ENCODE measurements at places on chromosomes 4 and X. TPM values are rescaled to one million over a fixed set of nuclear protein-coding genes. Genes with fewer than 3 reads are reported as not detected.
A peak's percentile ranks its signal among the peaks of the same experiment; 100 is the strongest.

DNA sequence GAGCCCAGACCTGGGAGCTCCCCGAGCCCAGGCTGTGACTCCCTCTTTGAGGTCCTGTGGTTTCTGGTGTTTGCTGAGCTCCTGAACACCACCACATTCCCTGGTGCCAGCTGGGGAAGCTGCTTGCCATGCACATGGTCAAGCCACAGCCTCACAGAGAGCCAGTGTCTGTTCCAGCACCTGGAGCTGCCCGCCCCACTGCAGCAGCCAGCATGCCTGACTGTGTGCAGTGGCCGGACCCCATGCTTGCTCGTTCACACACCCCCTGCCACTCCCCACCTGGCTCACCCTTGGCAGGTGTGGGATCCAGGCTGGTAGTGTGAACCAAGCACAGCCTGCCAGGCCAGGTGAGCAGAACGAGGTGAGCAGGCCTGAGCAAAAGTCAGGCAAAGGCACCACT lies 95.6 kb upstream of the FAM9C start:
- DNase-seq = no peak

DNA sequence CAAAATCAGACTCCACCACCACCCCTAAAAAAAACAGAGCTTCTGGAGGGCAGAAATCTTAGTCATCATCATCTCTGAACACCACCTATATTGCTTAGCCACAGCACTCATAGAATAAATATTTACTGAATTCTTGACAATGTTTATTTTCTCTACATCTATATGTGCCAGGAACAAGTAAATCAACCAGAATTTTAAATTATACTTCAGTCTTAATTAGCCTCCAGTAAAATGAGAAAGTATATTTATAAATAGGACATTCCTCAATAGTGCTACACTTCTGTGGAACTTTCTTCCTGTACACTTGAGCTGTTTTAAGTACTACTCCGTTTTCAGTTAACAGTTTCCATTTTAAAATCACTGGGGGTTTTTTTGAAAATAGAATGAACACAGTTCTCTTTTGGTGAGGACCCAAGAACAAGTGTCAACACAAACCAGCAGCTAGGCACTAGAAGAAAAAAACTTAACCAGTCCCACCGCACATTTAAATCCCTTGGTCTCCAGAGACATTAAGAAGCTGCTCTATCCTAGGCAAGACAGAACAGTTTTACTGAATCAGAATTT lies 25.5 kb downstream of the SMIM14 start:
- peak; percentile 49 for DNase-seq

The CXCL6 gene
- not detected for total RNA-seq

- peak; percentile 91 for DNase-seq
Measured at GRCh38 chr4:16129336-16129735, 45.5 kb upstream of the PROM1 start.

DNA sequence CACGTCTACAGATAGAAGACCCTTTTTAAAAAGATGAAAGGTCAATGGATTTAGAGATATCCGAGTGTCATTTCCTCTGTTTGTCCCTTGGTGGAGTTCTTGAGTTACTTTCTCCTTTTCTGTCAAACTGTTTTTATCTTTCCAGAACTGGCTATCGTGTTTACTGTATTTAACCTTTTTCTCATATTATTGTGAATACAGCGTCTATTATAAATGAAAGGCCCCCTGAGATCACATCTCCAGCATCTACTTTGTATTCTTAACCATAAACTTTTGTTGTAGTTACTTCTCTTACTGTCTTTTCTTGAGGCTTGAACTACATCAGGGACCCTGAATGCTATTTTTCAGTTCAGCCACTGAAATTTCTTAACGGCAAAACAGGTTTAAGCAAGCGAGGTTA lies 4.0 kb upstream of the PCDH7 start:
- peak; percentile 2 for DNase-seq

DNA sequence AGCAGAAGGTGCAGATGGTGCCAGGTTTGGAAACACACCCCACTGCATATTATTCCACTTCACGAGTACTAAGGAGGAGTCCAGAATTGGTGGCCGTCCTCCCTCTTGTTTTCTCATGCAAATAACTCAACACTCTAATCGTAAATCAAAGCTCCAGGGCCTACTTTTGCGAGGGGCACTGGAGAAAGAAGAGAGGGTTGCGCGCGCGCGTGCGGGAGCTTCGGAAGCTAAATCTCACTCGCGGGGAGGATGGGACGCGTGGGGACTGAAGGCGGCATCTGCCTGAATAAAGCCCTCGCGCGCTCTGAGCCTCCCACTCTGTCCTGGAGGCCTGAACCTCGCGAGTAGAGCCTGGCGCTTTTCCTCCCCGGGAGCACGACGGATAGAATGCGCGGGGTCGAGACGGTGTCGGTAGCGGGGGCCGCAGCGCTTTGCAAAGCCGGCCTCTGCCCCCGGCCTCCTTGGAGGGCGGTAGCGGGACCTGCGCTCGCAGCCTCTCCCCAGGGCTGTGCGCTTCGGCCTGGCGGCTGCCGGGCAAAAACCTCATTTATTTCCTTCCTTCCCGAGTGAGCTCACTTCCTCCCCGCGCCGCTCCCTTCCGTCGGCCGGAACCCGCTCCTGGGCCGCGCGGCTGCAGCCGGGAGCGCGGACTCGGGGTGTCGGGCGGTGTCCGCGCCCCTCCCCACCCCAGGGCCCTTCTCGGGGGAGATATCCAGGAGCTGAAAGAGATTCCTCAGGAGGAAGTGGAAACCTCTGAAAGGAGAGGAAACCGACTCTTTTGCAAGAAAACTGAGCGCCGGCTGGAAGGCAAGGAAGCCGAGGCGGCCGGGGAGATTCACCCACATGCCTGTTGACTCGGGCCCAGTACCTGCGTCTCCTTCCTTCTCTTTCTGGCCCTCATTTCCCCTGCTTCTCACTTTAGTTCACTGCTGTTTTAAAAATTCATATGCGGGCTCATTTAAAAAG lies 20.7 kb downstream of the HAND2 start:
- no peak for DNase-seq

DNA sequence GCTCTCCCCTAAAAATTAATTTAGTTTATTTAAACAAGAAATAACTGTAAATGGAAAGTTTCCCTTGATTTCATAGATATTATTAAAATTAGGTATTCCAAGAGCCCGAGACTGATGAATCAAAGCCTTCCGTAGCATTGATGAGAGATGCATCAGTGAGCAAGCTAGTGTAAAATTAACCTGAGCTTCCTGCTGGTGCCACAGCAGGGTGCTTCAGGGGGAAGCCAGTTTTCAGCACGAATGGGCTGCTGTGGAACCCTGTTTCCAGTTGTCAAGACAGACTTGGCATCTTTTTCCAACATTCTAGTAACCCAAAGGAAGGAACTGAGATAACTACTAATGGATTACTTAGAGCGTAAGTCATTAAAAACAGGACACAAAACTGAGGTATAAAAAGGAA lies 221.7 kb downstream of the RBMX2 start:
- DNase-seq = no peak

The DDX53 gene
- total RNA-seq = not detected

DNA sequence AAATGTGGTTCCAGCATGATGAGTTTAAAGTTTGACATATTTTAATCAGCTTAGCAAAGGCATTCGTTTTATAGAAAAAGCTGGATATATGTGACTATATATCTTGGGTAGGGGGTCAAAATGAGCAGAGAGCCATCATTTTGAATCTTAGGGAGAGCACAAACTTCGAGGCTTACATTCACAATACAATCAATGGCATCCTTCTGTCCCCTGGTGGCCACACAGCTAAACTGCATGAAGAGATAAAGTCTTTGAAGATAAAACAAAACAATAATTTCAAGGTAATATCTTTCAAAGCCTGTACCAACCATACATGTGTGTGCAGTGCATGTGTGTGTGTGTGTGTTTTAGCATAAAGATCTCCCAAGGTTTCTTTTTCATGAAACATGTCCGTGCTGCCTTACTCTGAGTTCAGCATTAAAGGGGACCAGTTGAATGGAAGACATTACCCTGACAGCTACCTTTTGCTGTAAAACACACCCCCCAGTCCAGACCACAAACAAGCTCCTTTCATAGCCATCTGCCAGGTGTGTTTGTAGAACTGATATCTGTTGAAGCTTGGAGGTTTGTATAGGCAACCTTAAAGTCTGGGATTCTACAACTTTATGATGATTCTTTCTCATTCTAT lies 22.0 kb downstream of the DYNLT3 start:
- peak; percentile 8 for DNase-seq

GRCh38 chr4:16125571-16126445 lies 42.0 kb upstream of the PROM1 start:
- DNase-seq = no peak

Measured in HepG2 (cell line).